ENCODE measurements at places on chromosomes 11 and 22.

GRCh38 chr22:41285441-41285819, 557 bp downstream of the RANGAP1 start:
- DNase-seq = peak; percentile 28

- no peak for DNase-seq
Observed at GRCh38 chr22:41551877-41552582, 7.8 kb upstream of the POLR3H start.

DNA sequence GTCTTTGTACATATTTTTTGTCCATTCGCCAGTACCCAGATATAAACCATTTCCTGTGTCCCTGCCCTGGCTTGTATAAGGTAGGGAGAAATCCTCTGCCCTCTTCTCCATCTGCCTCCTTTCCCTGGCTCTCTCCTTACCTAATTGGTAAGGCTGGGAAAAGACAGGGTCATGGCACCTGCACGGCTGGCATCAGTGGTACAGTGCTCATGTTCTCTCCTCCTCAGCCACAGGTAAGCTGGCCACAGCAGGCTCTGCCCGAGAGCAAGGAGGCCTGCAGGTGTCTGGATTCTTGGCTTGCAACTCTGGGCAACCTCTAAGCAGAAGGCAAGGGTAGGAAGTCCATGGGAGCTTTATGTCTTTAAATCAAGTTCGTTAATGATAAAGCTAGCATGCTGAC, 419.9 kb downstream of the BUD13 start:
- DNase-seq = no peak

DNA sequence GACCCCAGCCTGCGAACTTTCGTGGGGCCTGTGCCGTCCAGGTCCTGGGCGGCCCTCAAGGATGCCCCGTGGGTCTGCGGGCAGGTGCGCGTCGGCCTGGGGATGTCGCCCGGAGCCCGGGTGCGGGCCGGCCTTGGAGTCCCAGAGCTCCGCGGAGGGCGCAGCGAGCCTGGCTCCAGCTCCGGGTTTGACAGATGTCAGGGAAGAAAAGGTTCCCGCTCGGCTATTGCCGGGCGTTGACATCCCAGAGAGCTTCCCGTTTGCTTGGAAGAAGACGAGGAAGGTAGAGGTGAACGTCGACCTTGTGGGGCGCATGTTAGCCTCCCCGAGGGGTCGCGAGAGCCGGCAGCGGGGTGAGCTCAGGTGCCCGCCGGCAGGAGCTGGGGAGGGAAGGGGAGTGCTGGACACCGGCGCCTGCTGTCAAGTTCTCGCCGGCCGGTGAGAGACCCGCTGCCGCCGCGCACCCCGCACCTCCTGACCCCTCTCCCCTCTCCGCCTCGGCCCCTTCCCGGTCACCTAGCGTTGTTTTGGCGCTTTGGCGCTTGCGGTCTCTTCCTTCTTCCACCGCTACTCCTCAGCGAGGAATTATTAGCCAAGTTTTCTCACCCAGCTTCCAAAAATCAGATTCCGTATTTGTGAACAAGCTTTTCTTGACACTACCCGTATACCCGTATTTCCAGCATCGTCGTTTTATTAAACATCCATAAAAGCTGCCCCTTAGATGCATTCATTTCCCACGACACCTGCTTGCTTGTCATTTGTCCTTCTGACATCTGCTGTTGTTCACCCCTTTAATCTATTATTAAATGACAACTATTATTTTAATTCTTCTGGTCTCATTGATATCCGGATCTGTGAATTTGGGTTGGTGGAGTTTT, 1.3 kb downstream of the BMAL1 start:
- no peak for DNase-seq

- no peak for DNase-seq
Observed at GRCh38 chr11:45400591-45400990, 114.5 kb upstream of the SYT13 start.

DNA sequence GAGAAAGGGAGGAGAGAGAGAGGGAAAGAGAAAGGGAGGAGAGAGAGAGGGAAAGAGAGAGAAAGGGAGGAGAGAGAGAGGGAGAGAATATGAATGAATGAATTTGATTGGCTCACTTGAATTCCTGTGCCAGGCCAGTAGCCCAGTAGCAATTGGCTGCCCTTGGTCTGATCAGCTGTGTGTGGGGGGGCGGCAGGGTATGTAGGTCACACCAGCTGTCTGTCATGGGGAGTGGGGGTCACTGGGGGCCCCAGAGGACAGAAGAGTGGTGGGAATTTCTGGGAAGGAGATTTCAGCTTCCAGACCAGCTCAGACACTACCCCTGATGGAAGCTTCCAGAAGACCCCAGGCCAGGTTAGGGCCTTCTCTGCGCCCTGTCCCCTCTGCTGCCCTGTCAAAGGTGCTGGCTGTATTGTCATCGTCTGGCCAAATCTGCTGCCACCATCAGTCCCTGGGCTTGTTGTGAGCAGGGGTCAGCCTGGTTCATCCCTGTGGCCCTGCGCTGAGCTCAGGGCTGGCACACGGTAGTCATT, 21.1 kb downstream of the MPPED1 start:
- DNase-seq = no peak

- DNase-seq = peak; percentile 12
Observed at GRCh38 chr11:87035976-87036583, 1.7 kb upstream of the TMEM135 start.

GRCh38 chr22:27918341-27919221, 475 bp downstream of the PITPNB start:
- DNase-seq = peak; percentile 39

DNA sequence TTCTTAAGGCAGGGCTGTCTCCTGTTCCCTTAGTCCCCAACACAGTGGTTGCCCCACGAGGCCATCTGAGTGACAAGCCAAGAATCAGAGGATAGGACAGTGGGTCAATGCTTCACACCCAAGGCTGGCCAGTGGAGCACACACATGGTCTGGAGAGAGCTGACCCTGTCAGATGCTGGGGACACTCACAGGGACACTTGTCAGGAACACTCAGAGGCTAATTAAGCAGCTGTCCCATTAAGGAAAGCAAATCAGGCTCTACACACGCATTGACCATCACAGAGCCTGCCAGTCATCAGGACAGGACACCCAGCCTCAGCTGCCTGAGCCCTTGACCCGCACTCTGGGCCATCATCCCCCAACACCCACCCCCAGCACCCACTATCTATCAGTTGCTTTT, 18.2 kb downstream of the GDPD5 start:
- no peak for DNase-seq

GRCh38 chr11:69683764-69684333, 8.7 kb upstream of the LTO1 start:
- no peak for DNase-seq

DNA sequence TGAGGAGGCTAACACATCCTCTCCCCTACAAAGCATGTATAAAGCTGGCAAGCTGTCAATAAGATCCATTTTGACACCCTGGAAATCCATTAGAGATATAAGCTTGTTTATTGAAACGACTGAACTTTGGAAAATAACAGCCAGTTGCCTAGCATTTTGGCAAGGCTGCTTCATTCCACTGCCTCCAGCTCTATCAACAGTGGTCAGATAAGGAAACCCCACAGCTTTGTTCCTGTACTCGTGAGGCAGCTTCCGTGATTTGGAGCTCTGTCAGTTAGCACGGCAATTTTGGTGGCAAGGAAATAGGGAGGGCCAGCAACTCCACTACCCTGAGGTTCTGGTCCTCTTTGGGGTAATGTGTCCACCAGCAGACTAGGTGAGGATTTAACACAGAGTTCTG, 2.0 kb upstream of the OR51S1 start:
- DNase-seq = no peak

GRCh38 chr11:114278342-114279065, 17.7 kb upstream of the NNMT start:
- no peak for DNase-seq

DNA sequence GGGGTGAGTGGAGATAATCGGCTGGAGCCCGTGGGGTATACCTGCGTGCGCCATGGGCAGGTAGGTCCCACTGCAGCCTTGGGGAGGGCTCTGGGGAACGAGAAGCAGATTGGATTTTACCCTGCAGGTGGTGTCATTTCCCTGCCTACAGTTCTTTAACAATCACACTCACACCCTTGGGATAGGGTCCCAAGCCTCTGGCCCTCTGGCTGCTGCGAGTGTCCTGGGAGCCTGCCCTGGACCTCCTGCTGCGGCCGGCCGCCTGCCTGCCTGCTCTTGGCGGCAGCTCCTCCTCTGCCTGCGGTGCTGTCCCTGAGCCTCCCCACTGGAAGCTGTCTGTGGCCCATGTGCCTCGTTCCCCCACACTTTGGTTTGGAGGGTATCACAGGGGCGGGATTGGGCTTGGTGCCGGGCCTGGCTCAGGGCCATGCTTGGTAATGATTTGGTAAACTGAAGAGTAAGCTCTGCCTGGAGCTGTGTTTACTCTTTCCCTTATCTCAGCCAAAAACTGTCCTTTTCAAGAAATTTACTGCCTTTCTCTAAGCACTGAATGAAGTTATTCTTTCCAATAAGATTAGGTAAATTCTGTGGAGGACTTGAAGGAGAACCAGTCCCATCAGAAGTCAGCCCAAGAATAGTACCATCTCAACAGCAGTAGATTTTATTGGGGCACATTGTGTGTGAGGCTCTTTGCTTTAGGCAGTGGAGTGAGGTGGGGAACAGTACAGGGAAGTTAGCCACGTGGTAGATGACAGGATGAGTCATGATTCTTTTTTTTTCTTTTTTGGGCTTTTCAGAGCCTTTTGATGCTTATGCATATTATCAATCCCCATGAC, 53.7 kb downstream of the TBC1D22A start:
- no peak for DNase-seq

- no peak for DNase-seq
Observed at GRCh38 chr22:45296628-45297297, 12.0 kb downstream of the UPK3A start.

- no peak for DNase-seq
Observed at GRCh38 chr11:60657888-60658287, 41.5 kb upstream of the MS4A8 start.

All from memory B cell (primary cell).